ENCODE measurements at places on chromosomes 5 and 9.

DNA sequence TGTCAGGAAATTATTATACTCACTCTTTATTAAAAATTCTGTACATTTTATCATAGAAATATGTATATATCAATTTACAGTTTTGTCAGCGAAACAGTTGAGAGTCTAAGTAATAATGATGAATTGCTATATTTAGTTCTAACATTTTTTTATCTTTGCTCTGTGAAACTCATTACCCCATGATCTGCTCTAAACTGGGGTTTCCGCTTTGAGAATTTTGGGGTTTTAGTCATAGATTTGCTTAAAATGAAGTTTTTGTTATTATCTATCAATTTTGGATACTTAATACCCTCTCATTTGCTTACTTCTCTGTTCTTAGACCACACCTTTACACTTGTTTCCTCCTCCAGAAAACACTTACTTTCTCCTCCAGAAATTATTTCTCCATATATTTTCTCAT lies 333.8 kb upstream of the MPDZ start:
- no peak for DNase-seq

DNA sequence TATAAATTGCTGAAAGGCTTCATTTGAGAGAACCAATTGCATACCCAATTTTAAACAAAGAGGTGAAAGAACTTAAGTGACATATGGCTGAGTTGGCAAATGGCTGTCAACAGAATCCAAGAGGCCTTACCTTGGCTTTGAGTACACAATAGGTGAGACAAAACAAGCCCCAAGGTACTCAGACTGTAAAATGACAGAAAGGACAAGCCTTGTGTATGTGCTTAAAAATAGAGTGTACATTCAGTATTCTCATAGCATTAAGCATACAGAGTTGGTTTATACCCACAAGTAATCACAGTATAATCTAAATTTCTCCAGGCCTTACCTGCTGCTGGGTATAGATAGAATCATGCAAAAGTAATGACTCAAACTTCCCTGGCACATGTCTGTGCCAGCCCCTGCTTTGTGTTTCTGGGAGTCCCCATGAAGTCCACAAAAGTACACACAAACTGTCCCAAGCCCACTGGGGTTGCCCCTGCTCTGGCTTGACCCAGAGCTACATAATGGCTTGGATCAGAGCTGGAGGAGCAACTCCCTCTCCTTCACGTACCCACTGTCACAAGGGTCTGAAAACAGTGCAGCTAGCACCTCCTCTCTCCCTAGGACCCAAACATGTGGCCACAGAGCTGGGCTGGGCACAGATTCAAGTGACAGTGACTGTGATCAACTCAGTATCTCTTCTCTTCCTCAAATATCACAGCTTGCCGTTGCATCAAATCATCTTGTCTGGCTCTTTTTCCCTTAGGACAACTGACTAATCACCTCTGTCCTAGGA lies 250.8 kb downstream of the ENC1 start:
- DNase-seq, result no peak

GRCh38 chr5:138657360-138657759 lies 82.2 kb upstream of the HSPA9 start:
- no peak for DNase-seq

DNA sequence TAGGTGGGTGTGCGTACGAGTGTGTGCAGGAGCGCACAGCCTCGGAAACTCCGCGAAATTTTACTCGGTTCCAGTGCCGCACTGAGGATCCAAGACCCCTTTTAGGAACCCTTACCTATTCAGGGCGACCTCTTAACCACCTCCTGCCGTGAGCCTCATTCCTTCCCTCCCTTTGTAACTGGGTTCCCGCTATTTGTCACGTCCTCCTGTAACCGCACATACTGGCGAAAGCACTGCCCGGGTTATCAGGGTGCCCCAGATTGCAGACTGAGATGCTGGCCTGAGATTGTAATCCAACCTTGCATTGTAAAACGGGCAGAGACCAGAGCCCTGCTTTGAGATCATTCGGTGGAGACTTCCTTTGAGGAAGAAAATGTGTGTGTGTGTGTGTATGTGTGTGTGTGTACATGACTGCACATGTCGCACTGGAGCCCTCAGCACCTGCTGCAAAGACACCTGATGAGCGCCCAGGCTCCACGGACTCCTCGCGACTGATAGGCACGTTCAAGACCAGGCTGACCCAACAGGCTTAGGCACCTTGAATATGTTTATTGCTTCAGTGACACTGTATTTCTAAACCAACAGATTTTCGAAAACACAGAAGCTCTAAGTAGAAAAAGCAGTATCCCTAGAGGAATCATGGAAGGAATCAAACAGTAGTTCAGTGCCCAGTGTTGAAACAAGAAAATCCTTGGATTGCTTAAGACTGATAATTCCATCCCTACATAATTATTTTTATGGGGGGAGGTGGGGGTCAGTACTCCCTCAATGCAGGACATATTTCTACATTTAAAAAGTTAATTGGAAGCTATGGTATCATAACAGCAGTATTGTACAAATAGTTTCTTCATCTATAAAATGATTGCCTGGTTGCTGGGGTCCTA lies 86.5 kb upstream of the TNFAIP8 start:
- DNase-seq, result no peak

DNA sequence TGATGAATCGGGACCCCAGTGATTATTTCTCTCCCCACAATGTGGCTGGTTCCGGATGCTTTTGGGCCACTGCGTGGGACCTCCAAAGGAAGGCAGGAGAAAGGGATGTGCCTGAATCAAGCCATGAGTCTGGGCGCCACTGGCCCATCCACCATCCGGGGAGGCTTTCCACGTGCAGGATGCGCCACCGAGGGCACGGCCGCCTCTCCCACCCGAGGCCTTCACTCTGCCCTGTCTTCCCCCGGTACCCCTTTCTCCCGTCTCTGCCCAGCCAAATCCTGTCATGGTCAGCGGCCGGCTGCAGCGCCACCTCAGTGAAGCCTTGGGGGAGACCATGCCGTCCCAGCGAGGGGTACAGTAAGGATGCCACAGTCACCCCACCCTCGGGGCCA lies 43.9 kb upstream of the GRHPR start:
- no peak for DNase-seq

DNA sequence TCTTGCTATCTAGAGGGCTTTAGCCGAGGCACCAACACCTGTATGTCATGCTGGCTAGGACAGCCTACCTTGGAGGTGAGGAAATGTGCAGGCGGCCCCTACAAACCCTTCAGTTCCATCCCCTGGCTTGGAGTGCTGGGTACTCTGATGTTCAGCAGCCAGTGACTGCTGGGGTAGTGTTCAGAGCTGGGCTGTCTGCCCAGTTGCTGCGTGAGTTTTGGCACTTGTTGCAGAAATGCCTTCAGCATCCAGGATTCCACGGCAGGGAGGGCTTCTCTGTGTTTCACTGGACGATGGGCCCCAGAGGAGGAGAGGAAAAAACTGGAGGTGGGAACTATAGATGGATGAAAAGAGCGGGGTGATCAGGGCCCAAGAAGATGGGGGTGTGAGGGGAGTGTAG lies 10.4 kb downstream of the SWI5 start:
- DNase-seq, result no peak

- DNase-seq, result no peak
Measured at GRCh38 chr5:87307796-87308423, 40.2 kb downstream of the RASA1 start.

DNA sequence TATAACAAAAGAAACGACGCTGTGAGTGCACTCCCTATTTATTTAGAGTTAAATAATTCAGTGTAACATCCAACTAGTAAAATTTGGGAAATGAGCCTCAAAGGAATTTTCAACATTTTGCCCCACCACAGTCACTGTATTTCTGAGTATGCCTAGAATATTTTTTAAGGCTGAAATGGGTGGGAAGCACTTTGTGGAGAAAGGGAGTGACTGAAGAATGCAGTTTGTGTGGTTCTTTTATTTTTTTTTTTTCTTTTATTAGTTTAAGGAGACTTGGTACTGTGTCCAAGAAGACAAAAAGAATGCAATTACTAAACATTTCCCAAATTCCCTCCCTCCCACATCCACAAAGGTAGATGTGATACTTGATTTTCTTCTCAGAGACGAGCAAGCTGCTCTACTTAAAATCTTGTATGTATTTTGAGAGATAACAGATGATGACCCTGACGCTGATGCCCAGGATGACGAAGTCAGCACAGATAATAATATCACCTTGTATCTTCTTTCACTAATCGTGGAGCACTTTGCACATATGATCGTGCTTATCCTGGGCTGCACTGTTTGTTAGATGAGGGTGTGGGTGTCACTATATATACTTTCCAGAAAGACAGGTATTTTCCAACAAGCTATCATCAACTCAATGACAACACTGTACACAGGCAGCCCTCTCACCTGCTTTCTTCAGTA lies 586.3 kb downstream of the RAB3C start:
- DNase-seq, result no peak

- DNase-seq, result no peak
Measured at GRCh38 chr5:8895599-8895998, 650.3 kb downstream of the SEMA5A start.

DNA sequence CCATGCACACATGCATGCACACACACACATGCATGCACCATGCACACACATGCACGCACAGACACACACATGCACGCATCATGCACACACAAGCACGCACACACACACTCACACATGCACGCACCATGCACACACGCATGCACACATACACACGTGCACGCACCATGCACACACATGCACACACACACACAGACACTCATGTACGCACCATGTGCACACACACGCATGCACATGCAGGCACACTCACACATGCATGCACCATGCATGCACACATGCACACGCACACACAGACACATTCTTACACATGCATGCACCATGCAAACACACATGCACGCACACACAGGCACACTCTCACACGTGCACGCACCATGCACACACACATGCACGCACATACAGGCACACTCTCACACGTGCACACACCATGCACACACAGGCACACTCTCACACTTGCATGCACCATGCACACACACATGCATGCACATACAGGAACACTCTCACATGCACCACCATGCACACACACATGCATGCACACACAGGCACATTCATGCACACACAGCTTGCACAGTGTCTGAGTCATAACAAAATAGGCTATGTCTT lies 117.5 kb downstream of the TENT4A start:
- no peak for DNase-seq

DNA sequence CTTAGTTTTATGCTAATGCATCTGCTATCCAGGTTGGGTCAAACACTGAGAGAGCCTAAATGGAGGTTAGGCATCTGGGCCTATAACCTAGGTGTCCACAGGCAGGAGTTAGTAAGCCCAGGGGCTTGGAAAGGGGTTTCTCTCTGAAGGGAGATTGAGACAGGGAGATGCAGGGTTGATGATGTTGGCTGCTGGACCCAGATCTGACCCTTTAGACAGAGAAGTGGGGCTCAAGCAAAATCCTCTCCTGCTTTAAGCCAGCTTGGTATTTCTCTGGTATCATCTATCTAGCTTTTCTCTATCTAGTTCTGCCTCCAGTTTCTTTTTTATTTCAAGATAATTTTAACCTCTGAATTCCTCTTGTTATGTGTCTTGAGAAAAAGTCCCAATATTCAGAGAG lies 18.3 kb upstream of the ANKRD55 start:
- no peak for DNase-seq

GRCh38 chr9:119722384-119722783 lies 353.1 kb upstream of the BRINP1 start:
- DNase-seq, result no peak

- DNase-seq, result no peak
Measured at GRCh38 chr9:79360387-79361347, 211.1 kb upstream of the TLE4 start.

DNA sequence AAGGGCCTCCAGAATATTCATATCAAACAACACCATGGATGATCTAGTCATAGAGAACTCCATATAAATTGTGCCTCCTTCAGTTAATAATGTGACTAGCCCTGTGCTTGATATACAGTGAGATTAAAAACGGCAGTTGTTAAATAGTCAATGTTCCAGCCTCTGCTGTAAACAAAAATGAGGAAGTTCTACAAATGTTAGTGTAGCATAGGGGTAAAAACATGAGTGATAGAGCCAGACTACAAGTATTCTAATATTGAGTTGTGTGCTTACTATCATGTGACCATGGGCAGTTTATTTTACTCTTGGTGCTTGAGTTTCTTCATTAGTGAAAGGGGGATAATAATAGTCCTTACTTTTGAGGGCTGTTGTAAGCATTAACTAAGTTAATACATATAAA lies 43.3 kb upstream of the SLCO6A1 start:
- no peak for DNase-seq

GRCh38 chr9:99445920-99446319 lies 223.8 kb downstream of the SEC61B start:
- DNase-seq, result no peak

DNA sequence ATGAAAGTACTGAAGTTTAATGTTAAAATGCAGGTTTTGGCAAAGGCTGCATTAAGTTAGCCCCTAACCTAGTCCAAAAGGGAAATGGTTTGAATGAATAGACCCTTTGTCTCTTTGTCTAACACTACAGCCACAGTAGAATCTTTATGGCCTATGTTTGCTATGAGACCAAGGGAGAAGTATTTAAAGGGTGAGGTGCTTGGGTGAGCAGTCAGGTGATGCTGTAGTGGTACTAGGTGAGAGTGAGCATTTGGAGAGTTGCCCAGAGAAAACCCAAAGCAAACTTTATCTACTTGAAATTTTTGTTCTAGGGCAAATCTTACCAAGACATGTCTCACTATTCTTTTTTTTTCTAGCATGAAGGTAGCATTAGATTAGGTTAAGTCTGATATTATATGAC lies 1961.4 kb upstream of the WWC1 start:
- no peak for DNase-seq

- DNase-seq, result no peak
Measured at GRCh38 chr9:99366621-99367020, 144.5 kb downstream of the SEC61B start.

DNA sequence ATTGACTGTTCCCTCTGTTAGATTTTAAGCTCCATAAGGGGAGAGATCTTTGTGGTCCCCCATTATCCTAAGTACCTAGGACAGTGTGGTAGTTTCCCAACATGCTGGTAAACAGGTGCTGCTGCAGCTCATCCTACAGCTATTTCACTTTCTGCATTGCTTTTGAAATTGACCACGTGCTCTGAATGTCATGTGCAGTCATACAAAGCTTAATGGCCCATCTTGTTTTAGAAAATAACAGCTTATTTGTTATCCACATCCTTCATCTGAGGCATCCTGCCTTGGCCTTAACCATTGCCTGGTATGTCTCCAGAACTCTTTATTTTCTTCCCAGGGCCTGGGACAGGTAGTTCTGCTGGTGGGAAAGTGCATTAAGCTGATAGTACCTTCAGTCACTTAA lies 14.7 kb downstream of the PIK3R1 start:
- DNase-seq, result no peak

All from AG04450 (cell line).